ENCODE measurements at places on chromosomes 13 and 19.

DNA sequence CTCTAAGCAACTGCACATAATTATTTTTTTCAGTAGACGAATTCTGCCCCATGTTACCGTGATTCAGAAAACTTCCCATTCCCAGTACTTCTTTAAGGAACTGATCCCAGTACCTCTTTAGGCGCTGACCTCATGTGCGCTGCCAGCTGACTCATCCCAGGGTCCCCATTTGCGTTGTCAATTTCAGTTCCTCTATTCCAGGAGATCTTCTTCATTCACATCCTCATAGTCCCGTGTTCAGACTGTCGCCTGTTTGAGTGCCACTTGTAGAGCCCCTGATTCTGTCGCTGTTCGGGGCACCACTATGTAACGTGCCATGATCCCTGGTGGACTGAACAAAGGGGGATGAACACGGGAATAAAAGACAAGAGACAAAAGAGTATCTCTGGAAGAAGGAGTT, 16.4 kb downstream of the FPR3 start:
- no peak for DNase-seq

GRCh38 chr13:49410006-49410405, 33.9 kb downstream of the CAB39L start:
- no peak for DNase-seq

DNA sequence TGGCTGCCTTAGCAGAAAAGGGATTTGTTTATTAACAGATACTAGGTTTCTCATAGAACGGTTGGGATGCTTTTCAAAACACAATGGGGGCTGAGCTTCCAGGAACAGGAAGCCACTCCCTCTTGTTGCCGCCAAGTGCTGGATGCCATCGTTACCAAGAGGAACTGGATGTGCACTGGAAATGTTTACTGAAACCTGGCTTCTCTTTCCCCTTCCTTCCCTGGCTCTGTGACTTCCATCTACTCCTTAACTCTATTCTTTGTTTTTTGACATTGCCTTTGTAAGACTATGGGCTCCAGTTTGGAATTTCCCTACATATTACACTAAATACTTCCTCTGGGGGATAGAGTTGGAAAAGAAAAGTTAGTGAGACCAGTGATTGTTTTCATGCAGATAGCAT, 11.7 kb upstream of the KL start:
- no peak for DNase-seq

GRCh38 chr19:10390652-10391286, 10.4 kb upstream of the TYK2 start:
- DNase-seq: peak; percentile 73

GRCh38 chr13:64033921-64034320, 2618.3 kb upstream of the PCDH20 start:
- no peak for DNase-seq

- no peak for DNase-seq
Observed at GRCh38 chr13:112450118-112450903, 74.2 kb downstream of the SPACA7 start.

- DNase-seq: no peak
Observed at GRCh38 chr13:23279321-23279720, 98.5 kb downstream of the SGCG start.

GRCh38 chr13:98979012-98979660, 1.3 kb upstream of the DOCK9 start:
- no peak for DNase-seq

Measured in CD4-positive, alpha-beta T cell treated with Interleukin-21 for 1 hour (primary cell).